Fibroblast of mammary gland (primary cell): ENCODE measurements at places on chromosomes 3 and 15.

- DNase-seq, result no peak
Measured at GRCh38 chr3:71029770-71030169, 553.8 kb downstream of the FOXP1 start.

DNA sequence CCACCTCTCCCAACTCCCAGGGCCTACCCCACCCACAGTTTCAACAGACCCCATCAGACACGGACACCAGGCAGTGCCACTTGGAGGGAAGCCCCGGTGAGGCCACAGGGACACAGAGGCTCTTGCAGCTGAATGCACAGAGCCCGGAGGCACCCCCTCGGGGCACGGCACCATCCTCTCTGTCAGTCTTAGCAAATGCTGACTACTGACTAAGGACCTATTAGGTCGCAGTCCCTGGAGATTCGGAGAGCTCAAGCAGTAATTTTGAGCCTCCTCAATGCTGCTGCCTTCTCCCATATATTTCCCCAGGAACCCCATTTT lies 79.9 kb downstream of the VGLL4 start:
- no peak for DNase-seq

DNA sequence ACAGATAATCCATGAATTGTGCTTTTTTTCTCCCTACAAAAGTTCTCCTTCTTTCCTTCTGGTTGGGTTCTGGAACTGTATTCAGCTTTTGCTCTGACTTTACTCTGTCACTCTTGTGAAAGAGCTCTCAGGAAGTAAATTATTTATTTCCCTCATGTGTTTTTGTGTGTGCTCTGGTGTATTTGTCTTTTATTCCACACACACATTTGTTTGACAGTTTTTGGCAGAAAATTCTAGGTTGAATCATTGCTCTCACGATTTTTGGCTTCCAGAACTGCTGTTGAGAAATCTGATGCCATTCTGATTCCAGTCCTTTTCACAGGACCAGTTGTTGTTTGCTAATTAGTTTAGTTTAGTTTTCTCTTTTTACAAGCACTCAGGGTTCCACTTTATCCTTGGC lies 172.8 kb downstream of the PLCH1 start:
- peak; percentile 75 for DNase-seq

DNA sequence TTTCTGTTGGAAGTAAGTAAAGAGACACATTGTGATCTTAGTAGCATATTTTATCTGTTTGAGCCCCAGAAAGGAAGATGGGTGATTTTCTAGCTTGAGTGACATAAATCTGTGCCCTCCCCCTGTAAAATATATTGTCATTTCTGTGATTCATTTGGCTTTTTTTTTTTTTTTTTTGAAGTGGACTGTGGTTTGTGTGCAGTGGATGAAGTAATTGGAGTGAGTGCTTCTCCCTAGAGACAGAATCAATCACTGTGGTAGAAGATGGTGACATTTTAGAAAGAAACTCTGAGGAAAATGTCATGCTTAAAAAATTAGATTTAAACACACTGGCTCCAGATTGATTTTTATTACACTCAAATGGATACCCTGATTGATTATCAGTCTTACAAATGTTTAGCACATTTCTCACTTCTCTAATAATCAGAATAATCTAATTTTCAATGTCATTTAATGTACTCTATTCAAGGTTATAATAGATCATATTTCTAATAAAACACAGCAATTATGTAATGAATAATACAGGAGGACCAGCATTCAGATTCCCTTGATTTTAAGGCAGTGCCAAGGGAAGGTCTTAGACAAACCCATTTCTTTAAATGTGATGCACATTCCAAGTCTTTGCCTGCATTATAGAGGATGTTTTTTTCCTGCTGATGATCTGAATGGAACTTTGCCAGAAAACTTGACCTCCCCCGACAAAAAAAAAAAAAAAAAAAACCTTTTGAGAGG lies 116.6 kb downstream of the TOP2B start:
- peak; percentile 62 for DNase-seq

- no peak for DNase-seq
Measured at GRCh38 chr15:87589134-87589533, 667.4 kb downstream of the NTRK3 start.

DNA sequence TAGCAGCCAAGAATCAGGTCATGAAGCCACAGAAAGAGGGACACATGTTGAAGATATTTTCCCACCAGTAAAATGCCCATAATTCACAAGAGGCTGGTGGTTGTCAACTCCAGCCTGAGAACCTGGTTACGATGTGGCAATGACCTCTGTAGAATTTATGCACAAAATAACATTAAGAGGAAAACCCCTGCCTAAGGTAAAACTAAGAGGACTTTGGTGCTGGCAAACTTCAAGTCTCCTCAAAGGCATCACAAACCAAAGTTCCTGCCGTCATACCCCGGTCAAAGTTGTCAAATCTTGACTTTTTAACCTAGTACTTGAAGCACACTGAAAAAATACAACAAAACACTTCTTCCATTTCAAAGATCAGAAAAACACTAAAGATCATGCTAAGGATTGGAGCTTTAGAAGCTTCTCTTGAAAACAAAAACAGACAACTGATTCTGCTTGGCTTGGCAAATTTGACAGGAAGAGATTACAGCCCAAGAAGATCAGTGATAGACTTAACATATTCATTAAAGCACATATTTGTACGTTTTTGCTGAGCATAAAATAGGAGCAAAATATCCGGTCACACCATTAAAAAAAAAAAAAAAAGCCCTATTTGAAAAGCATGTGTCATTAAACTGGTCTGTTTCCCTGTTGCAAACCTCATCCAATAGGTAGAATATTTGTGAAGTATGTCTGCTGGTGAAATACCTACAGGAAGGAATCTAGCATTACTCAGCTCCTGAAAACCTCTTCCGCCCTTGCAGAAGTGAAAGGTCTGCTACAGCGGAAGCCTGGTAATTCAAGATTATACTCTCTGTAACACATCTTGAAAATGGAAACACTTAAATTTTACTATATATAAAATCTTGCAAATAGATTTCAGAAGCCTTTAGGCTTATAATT lies 22.8 kb downstream of the EIF4E3 start:
- DNase-seq, result no peak

GRCh38 chr3:155946178-155946577 lies 75.7 kb downstream of the GMPS start:
- peak; percentile 90 for DNase-seq

- DNase-seq, result no peak
Measured at GRCh38 chr3:192077795-192078497, 617.0 kb downstream of the PYDC2 start.

DNA sequence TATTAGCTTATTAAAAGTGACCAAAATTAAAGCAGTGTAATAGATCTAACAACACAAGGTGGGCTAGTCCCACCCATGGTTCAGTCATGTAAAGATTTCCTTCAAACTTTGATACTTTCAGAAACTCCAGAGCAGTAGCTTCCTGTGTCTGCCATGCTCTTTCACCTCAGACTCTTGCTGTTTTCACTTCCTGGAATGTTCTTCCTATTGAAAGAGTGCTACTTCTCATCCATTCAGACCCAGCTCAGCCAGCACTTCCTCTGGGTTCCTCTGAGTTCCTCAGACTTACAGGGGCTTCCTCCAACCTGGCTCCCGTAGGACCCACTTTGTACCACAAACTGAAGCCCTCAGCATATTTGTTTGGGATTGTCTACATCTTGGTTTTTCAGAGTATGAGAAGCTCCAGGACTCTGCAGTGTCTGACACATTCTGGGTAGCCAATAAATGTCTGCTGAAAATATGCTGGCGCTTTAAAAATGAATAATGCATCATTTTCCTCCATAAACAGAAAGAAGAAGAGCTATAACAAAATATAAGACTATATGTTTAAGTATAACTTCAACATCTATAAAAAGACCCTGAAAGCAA lies 18.0 kb downstream of the NCEH1 start:
- no peak for DNase-seq

GRCh38 chr3:62562596-62562995 lies 189.2 kb upstream of the FEZF2 start:
- DNase-seq, result peak; percentile 85

DNA sequence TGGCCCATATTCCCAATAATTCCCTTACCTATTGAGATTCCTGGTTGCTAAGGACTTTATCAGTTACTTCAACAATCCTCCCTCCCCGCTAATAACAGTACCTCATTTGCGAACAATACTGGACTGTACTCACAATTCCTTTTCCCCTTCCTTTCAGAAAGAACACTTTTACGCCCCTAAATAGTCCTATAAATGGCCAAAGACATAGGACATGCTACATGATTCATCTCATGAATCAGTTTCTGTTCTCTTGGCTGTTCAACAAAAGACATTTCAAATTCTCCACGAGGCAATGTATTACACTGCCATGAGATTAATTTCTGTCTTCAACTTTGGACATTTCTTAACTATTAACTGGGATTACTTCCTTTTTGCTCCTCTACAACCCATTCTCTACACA lies 264.4 kb downstream of the TIGIT start:
- DNase-seq, result peak; percentile 69

DNA sequence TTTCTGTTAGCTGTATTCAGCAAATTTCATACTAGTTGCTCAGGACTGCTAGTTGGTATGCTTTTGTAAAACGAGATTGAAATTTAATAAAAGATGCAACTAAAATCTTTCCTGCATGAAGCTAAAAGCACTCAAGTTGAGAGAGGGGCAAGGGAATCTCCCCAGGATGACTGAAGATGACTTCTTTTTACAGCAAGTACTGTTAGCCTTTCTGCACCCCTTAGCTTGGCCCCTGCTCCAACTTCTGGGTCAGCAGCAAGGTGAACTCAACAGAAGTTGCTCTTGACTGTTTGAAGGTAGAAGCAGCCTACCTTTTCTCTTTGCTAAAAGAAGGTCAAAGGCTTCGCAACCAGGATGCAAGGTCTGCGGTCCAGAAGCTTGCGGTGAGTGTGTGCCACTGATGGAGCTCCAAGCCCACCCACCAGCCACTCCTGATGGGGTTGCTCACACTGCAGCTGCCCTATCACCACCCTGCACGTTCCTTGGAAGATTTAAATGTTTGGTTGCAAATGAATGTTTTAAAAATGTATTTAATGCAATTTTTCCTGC lies 32.5 kb downstream of the NME9 start:
- no peak for DNase-seq

DNA sequence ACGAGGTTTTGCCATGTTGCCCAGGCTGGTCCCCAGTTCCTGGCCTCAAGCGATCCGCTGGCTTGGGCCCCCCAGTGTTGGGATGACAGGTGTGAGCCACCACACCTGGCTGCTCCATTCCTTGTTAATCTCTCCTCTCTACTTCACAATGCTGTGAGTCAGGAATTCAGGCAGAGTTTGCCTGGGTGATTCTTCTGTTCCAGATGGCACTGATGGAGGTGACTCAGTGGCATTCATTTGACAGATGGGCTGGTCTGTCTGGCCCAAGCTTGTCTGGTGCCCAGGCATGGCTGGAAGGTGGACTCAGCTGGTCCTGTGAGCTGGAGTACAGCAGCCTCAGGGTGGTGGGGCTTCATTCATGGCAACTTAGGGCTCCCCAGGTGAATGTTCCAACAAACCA lies 43.2 kb downstream of the SLC6A20 start:
- no peak for DNase-seq

GRCh38 chr3:99232696-99233095 lies 331.2 kb upstream of the DCBLD2 start:
- no peak for DNase-seq

DNA sequence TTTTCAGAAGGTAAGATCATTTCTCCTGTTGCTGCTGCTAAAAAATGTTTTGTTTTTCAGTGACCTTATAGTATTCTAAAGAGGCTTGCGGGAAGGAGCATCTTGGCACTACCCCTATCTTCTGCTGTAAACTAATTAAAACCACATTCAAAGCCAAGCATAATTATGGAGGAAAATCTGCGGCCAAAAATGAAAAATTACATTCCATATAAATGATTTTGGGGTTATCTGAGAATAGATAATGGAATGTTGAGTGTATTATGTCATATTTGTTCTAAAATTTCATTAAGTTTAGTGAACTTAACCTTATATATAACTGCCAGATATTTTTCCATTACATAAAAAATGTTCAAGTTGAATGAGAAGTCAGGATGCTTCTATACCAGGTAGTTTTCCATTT lies 170.4 kb upstream of the TMC3 start:
- DNase-seq, result no peak

DNA sequence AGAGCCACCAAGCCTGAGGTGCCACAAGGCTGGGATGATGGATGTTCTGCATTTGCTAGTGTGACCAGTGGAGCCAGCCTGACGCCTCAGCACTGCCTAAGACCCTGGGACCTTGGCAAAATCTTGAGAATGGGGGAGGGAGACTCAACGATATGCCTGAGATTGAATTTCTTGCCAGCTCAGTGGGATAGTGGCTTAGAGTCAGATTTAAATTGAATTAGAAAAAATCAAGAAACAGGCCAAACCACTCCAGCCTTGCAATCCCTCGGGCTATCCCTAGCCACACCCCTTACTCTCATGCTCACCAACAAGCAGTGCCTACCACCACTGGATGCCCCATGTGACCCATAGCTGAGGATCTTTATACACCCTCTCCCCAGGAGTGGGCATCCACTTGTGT lies 18.7 kb upstream of the PDE8A start:
- no peak for DNase-seq

DNA sequence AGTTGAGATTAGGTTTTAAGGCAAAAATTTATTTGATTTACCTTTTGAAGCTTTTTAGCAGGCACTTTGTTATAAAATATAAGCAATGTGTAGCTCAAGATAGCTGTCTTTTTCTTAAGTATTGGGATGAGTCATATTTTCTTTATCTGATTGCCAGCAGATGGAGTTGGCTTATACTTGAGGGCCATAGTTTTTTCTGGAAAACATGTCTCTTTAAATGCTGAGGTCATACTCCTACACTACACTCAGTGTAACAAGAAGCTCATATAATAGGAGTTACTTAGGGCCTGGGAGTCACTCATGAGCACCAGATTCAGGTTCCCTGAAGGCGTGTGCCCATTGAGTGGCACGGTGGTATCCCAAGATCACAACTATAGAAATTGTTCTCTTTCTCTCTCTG lies 579.8 kb downstream of the EDEM1 start:
- DNase-seq, result no peak

DNA sequence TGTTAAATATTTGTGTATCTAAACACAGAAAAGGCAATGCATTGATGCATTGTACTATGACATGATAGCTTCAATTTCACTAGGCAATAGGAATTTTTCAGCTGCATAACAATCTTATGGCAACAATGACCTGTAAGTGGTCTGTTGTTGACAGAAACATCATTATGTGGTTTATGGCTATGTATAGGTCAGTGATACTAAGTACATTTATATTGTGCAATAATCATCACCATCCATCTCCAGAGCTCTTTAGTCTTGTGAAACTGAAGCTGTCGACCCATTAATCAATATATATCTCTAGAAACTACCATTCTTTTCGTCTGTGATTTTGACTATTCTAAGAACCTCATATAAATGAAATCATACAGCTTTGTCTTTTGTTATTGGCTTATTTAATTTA lies 200.1 kb upstream of the ZNF717 start:
- DNase-seq, result no peak
